ENCODE measurements at places on chromosomes 7 and 10.

DNA sequence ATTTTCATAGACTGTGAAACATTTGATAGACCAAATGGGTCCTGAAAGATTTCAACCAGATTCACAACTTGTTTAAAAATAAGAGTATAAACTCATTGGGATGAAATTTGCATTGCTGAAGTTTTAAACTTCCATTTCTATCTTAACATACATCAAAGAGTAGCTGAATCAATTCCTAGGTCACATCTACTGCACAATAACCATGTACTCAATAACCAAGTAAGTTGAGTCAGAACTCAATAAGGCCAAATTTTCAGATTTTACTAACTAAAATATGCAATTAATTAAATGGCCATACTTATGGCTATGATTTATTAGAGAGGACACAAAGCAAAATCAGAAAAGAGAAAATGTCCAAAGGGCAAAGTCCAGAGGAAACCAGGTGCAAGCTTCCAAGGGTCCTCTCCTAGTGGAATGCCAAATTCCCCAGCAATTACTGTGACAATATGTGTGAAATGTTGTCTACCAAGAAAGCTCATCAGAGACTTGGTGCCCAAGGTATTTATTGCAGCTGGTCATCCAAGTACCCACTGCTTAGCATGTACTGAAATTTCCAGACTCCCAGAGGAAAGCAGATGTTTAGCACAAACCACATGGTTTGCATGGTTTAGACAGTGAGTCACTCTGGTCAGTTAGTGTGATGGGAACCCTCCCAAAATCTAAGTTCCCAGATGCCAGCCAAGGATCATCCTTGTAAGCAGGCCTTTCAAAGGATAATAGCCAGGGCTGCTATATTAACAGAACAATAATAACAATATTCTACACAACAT lies 238.9 kb downstream of the IPMK start:
- DNase-seq, result no peak

DNA sequence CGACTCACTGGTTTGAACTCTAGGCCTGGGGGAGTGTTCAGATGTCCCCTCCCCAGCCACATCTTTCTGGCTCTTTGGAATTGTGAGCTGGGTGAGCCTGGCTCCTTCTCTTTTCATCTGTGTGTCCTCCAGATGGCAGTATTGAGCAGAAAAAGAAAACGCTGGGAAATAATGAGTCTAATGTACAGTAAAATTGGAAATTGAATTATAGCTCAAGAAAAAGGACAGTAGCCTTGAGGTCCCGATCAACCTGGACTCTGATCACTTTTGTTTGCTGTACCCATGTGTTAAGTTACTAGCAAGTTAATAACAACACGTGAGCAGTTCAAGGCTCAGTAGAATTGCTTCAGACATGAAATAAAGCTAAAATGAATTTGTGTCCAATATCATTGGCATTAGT lies 77.9 kb downstream of the SNX10 start:
- DNase-seq, result peak; percentile 54

DNA sequence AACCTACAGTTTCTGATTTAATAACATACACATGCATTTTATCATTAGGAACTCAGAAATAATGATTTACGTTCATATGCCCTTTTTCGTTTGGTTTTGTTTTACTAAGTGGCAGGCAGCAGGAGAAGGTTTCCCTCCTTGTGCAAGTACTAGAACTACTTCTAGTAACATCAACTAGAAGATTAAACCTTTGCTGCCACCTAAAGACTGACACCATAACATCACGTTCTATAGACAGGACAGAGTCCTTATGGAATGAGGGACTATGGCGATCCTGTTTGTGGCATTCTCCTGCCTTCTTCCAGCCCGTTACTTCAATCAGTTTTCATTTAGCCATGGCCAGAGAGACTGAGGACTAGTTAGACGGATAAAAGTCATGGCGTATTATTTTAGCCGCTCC lies 53.2 kb downstream of the GAD2 start:
- DNase-seq, result no peak

DNA sequence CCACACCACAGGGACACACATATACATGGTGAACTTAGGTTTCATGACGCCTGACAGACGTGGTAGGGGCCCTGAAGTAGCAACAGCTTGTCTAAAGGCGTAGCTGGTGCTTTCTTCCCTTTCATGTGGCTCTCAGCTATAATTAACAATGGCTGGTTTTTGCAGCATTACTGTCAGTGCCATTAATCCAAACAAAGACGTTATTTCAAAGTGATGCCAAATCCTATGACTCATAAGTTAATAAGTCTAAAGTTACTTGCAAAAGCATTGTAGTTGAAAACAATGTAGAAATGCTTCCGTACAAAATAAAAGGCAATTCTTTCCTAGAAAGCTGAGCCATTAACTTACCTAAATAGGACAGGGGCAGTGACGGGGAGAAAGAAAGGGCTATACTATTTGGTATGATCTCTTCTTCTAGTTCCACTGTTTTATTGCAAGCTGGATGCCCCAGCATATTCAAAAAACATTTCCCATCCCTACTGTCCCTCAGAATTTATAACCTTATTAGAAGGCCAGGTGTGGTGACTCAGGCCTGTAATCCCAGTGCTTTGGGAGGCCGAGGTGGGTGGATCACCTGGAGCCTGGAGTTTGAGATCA lies 105.4 kb downstream of the ODAD2 start:
- no peak for DNase-seq

- DNase-seq, result no peak
Measured at GRCh38 chr7:16365177-16365576, 56.2 kb downstream of the CRPPA start.

GRCh38 chr10:59617996-59618395 lies 91.7 kb downstream of the SLC16A9 start:
- DNase-seq, result no peak
